ENCODE measurements at places on chromosomes 2 and 18.

GRCh38 chr2:88220718-88221117, 50.6 kb downstream of the THNSL2 start:
- no peak for DNase-seq

GRCh38 chr2:70258532-70258875, 567 bp downstream of the PCYOX1 start:
- DNase-seq, result no peak

DNA sequence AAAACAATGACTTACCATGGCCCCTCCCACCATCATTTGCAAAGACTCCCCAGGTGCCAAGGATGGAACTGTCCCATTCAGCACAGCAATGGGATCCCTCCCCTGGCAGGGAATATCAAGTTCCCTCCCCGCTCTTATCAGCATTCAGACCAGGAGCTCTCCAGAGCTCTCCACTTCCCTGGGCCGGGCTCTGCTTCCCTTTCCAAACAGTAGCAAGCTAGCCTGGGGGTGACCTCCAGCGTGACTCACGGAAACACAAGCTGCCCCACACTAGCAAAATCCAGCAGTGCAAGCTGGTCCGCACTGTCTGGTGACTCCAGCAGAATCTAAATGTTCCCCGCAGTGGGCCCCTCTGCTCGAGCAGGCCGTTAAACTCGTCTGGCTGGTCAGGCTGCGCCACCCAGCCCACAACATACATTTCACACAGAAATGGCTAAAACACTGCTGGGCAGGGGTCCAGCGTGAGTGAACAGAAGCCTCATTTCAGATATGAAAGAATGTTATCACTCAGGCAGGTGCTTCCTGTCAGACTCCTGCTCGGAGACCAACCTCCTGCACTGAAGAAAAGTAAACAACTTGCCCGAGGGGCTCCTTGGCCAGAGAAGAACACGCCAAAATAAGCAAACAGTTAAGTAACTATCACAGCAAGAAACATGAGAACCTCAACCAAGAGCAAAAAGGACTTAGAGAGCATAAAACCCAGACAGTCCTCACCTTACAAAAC, 33.9 kb downstream of the STAT1 start:
- no peak for DNase-seq

GRCh38 chr2:42787788-42788477, 4.5 kb downstream of the HAAO start:
- no peak for DNase-seq

DNA sequence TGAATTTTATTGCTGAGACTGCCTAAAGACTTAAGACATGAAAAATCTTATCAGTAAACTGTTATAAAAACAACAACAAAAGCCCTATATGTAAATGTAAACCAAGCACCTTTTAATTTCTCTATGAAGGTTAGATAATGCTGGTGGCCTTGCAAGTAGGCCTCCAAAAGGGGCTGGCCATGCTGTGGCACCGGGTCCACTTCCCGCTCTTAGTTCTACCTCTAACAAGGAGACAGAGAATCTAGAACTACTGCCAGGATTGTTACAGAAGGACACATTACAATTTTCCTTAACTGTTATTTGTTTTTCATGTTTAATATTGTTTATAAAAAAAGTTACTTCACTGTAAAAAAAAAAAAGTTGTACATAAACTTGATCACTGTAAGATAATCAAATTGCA, 49.0 kb downstream of the UGP2 start:
- no peak for DNase-seq

DNA sequence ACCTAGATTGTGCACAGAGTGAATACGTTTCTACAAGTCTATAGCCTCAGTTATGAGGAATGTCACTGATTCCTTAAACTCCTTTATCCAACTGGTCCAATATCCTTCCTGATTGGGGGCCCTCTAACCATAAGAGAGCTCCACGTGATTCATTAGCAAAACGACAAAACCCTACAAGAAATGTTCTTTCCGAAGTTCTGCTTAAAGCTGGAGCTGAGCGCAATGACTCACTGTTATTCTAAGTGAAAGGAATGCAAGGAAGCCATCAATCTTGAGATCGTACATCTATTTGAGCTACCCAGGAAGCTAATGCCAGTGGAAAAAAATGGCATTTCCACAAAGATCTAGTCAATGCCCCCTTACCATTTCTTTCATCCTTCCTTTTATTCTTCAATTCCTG, 354.9 kb upstream of the CDH20 start:
- no peak for DNase-seq

GRCh38 chr2:212021947-212022346, 516.7 kb downstream of the ERBB4 start:
- DNase-seq, result no peak

- no peak for DNase-seq
Measured at GRCh38 chr18:56460581-56460980, 177.8 kb downstream of the TXNL1 start.

All from stimulated activated CD8-positive, alpha-beta memory T cell treated with anti-CD3 and anti-CD28 coated beads, Interleukin-12 subunit alpha, Interleukin-12 subunit beta, amount 100 ng/mL, for 4 hours (primary cell).